ENCODE measurements at places on chromosomes 2 and 18.

- DNase-seq, result no peak
Observed at GRCh38 chr18:25798046-25798445, 292.4 kb downstream of the SS18 start.

DNA sequence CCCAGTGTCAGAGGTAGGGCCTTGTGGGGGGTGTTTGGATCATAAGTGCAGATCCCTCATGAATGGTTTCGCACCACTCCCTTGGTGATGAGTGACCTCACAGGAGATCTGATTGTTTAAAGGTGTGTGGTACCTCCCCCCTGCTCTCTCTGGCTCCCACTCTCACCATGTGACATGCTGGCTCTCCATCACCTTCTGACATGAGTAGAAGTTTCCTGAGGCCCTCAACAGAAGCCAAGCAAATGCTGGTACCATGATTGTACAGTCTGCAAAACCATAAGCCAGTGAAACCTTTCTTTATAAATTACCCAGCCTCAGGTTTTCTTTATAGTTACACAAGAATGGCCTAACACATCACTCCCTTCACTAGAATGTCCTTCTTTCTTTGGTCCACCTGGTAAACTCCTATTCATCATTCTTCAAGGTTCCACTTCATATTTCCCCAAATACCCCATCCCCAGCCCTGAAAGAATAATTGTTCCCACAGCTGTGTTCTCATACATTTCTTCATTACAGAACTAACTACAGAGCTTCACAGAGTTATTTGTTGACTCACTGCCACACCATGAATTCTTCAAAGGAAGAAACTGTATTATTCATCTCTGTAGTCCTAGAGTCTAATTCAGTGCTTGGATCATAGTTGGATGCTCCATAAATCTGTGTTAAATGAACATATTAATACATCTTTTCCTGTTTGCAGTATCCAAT is 81.2 kb upstream of the STK17B start:
- no peak for DNase-seq

DNA sequence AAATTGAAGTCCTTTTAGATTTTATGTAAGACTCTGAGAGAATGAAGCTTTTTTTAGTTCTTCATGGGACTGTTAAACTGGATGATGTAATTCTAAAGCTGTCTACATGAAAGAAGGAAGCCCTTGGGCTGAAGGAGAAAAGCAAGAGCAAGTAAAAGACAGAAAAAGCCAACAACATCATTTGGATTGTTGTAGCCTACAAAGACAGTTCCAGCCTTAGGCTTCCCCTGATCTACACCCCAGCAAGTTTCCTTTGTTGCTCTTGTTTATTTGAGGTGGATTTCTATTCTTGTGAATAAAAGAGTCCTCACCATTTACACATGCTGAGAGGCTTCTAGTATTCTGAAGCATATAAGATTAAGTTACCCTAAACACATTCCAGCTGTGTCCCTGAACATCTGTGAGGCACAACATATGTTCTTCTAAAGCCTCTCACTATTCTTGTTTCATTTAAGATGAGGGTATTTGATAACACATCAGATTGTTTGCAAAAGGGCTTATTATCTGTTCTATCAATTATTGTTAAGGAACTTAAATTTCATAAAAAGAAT is 377.8 kb downstream of the LNPK start:
- DNase-seq, result no peak

DNA sequence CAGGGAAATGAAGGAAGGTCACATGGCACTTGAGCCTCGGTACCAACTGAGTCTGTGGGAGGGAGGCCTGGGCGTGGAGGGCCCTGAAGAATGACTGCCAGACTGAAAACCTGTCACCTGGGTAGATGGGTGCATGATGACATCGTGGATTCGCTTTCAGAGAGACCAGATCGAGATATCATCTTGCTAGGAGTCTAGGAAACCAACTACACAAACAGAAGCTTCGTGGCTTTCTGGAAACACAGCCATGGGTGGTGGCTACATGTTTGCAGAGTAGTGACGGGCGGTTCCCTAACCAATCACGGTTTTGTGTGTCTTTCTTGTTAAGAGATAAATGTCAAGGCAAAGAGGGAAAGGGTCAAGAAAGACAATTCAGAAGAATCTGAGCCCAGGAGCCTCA is 155.0 kb downstream of the EIPR1 start:
- DNase-seq, result no peak

DNA sequence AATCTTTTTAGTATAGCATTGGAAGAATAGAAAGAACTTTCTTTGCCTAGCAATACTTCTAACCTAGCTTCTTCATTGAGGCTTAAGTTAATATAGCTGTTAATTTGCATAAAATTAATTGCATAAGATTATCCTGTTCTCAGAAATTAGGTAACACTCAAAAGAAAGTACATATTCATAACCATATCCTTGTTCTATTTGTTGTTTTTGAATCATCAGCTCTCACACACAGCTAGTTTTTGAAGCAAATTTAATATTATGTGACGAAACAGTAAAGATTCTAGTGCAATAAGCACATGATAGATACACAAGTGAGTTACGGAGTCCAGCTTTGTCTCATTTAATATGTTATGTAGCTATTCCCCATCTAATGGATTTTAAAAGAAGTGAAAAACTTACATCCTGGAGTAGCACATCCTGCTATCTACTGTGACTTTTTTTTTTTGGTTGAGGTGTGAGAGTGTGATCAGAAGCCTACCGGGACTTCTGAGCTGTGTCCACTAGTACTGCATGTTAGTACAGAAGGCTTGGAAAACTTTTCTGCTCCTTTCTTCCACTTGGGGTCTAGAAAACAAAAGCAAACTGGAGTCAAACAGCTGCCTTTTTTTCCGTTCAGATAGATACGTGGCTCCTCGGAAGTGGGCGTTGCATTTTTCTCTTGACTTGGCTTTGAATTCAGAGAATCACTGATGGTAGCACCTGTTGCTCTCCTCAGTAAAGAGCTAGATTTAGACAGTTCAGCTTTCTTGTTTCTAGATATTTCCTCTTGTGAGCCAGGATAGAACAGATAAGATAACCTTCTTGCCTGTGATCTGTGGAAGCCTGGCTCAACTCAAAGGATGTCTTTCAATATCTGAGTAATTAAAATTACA is 27.2 kb downstream of the KDM3A start:
- DNase-seq, result no peak

- no peak for DNase-seq
Observed at GRCh38 chr2:96391153-96391827, 55.7 kb downstream of the NCAPH start.

DNA sequence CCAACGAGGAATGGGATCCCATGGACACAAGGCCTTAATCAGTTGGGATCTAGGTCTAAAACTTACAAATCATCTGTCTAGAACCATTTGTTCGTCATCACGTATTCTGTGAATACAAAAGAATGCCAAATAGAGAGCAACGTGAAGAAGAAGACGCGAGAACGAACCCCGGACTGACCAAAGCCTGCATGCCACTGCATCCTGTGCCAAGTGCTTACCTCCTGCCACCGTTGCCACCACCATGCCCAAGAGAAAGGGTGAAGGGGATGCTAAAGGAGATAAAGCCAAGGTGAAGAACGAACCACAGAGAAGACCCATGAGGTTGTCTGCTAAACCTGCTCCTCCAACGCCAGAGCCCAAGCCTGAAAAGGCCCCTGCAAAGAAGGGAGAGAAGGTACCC is 30.2 kb downstream of the ITSN2 start:
- no peak for DNase-seq

GRCh38 chr18:68121826-68122225 is 593.1 kb downstream of the TMX3 start:
- DNase-seq, result no peak

GRCh38 chr18:63683152-63683551 is 19.6 kb upstream of the SERPINB11 start:
- DNase-seq, result peak; percentile 18

DNA sequence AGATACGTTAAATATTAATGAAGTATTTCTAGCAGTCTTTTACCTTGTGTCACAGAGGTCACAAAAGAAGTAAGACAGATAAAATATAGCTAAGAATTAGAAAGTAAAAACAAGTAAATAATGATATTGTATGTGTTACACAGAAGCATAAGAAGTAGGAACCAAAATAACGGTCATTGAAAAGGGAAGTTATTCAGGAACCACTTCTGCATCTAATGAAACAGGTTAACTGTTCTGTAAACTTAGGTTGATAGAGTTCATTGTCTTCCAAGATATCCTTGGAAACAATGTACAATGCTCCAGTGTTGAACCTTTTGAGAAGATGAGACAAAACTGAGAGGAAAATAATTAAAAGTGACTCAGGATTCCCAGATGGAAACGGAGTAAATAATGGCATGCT is 57.1 kb upstream of the CD302 start:
- no peak for DNase-seq

- no peak for DNase-seq
Observed at GRCh38 chr2:234169674-234170073, 119.2 kb downstream of the SPP2 start.

DNA sequence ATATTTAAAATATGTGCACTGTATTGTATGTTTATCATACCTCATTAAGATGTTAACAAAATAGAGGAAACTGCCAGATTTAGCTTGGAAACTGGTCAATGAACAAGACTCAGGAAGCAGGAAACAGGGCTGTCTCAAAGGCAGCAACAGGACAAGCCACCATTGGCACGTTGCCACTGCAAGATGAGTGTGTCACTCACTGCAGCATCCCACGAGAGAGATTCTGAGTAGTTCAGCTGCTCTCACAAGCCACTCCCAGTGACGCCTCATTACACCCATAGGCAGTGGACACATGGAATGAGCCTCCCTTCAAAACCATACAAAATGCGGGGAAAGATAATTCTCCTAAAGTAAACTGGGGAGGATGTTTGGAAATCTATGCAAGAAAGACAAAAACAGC is 181.9 kb upstream of the DLGAP1 start:
- peak; percentile 49 for DNase-seq

- DNase-seq, result no peak
Observed at GRCh38 chr2:33380001-33380609, 96.3 kb upstream of the RASGRP3 start.

- DNase-seq, result no peak
Observed at GRCh38 chr2:232873292-232873908, 3.3 kb downstream of the SNORC start.

DNA sequence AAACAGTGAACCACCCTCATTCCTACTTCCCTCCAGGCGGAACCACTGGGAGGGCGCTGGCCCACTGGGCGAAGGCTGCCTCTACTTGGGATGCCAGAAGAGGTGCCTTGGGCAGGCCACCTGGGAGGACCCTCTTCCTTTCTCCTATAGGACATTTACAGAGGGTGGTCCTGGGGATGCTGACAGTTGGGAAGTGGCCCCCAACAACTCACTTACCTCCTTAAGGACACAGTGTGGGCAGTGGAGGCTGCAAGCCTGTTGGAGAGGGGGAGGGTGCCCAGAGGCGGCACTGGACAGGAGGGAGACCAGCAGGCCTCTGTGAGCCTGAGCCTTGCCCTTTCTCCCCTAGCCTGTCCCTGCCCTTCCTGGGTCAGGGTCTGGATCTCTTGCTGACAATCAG is 346.4 kb upstream of the HS6ST1 start:
- no peak for DNase-seq

GRCh38 chr2:218865396-218865795 is 5.8 kb downstream of the WNT6 start:
- peak; percentile 0 for DNase-seq

DNA sequence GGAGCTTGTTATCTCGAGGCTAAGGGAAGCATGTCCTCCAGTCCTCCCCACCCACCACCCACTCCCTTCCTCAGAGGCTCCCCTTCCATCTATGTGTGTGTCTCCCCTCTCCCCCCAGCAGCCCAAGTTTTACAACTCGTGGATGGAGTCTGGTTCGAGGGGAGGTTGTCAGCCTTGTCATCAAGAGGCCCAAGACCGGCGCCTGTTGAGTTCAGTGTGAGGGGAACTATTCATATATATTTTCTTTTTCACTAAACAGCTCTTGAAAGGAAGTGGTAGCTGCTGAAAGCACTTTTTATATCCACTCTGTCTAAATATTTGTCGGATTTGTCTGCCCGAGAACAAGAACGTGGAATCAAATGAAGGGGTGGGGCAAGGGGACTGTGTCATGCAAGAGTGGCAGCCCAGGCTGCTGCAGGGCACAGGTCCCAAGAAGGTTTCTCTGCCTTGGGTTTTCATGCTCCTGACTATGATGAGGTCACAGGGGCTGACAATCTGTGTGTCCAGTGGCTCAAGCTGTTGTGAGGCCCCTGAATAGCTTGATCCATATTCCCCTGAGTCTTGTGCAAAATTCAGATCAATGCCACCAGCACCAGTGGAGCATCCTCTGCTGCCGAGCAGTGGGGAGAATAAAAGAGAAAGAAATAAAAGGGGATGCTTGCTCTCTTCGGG is 35.0 kb downstream of the NRP2 start:
- DNase-seq, result no peak

DNA sequence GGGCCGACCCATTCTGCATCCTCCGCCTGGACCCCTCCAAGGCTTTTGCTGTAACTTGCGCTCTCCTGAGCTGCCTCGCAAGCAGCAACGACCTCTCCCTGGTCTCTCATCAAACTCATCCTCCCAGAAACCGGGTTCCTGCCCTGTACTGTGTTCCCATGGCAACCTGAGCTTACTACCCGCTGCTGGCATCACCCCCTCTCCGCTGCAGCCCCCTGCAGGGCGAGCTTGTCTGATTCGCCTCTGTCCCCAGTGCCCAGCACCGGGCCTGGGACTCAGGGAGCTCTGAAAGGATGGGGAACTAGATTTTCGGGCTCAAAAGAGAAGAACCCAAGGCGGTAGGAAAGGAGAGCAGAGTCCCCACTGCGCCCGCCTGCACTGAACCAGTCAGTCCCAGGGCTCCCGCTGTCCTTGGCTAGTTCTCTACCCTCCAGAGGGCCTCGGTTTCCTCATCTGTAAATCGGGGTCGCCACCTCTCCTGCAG is 463 bp downstream of the HS1BP3 start:
- DNase-seq, result no peak

GRCh38 chr2:140601342-140601741 is 1529.5 kb downstream of the LRP1B start:
- DNase-seq, result no peak

GRCh38 chr2:193253014-193253530 is 1058.3 kb upstream of the TMEFF2 start:
- no peak for DNase-seq

DNA sequence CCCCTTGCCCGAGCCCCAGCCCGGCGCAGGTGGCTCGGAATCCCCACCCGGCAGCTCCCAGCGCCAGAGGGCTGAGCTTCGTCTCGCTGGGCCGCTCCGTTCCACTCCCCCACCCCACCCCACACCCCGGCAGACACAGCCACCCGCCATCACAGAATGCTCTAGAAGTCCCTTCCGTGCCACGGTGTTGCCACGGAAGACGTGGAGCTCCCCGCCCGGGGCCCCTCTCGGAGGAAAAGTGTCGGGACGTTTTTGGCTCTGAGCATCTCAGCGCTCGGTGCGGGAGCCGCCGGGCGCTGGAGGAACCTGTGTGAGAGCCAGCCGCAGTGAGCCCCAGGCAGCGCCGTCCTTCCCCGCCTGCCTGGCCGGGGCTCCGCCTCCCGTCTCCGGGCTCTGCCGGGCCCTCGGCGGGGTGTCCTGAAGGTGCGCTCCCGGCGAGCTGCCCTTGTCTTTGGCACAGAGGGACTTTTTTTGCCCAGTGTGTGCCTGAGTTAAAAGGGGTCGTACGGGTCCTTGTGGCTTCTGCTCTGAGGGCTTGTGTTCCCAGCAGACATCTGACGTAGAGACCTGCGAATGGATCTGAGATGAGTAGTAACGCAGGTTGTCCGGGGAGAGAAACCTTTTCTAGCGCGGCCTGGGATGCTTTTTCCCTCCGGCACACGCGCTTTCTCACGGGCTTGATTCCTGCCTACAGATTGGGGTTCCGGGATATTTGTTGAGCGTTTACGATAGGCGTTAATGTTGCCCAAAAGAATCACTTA is 1.8 kb downstream of the ZCCHC2 start:
- DNase-seq, result peak; percentile 88
